ENCODE measurements at places on chromosomes 12 and 14. TPM values are rescaled to one million over a fixed set of nuclear protein-coding genes. Genes with fewer than 3 reads are reported as not detected.
A peak's percentile ranks its signal among the peaks of the same experiment; 100 is the strongest.

DNA sequence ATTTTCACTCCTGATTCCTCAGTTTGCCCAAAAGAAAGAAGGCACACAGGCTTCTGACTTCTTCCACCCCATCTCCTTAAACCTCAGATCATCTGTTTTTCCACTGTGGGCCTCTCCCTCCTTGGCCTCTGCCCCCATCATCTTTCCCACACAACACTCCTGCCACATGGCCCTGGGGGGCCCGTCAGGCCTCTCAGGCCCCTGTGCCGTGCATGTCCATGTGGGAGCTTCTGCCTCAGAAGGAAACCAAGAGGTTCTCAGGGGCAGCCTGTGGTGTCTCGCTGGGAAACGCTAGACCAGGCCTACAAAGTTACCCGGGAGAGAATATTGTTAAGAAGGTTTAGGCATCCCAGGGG, 8.0 kb downstream of the KLHL33 start:
- no peak for DNase-seq

- peak; percentile 45 for DNase-seq
Observed at GRCh38 chr14:64654246-64654900, 49.9 kb upstream of the PLEKHG3 start.

GRCh38 chr12:92735131-92735721, 32.4 kb downstream of the PLEKHG7 start:
- DNase-seq, result no peak

- no peak for DNase-seq
Observed at GRCh38 chr12:116677202-116677661, 60.6 kb downstream of the SPRING1 start.

- no peak for DNase-seq
Observed at GRCh38 chr12:110850762-110851161, 4.0 kb downstream of the CCDC63 start.

DNA sequence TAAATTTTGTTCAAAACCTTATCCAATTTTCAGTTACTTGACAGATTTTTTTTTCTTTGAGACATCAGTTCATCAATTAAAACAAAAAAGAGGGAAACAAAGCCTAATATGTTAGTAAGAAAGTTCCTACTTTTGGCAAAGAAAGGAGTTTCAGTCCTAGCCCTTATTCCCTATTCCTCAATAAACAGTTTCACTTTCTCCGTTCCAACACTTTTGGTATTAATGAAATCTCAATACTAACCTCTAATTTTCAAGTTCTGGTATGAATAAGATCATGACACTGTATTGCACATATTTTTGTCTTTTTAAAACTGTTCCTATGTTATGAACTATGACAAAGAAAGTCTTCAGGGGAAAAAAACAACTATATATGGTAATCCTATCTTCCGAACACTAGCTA, 48.4 kb downstream of the RPS6KA5 start:
- no peak for DNase-seq

DNA sequence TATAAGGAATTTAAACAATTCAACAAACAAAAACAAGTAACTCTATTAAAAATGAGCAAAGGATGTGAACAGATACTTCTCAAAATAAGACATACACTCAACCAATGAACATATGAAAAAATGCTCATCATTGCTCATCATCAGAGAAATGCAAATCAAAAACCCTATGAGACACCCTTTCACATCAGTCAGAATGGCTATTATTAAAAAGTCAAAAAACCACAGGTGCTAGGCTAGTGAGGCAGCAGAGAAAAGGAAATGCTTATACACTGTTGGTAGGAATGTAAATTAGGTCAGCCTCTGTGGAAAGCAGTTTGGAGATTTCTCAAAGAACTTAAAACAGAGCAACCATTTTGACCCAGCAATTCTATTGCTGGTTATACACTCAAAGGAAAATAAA, 52.0 kb downstream of the NAV3 start:
- DNase-seq, result no peak

- DNase-seq, result no peak
Observed at GRCh38 chr14:54435500-54435981, 5.6 kb downstream of the CNIH1 start.

DNA sequence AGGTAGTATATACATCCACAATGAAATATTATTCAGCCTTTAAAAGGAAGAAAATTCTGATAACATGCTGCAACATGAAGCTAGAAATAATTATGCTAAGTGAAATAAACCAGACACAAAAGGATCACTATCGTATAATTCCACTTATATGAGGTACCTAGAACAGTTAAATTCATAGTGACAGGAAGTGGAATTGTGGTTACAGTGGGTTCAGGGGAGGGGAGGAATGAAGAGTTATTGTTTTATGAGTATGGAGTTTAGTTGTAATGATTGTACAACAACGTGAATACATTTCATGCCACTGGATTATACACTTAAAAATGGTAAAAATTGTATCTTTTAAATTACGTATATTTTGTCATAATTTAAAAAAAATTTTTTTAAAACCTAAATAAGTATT, 21.0 kb downstream of the EEA1 start:
- DNase-seq, result no peak

- DNase-seq, result no peak
Observed at GRCh38 chr14:69299286-69300035, 39.5 kb downstream of the GALNT16 start.

GRCh38 chr14:103008768-103009357, 48.5 kb downstream of the CDC42BPB start:
- no peak for DNase-seq

DNA sequence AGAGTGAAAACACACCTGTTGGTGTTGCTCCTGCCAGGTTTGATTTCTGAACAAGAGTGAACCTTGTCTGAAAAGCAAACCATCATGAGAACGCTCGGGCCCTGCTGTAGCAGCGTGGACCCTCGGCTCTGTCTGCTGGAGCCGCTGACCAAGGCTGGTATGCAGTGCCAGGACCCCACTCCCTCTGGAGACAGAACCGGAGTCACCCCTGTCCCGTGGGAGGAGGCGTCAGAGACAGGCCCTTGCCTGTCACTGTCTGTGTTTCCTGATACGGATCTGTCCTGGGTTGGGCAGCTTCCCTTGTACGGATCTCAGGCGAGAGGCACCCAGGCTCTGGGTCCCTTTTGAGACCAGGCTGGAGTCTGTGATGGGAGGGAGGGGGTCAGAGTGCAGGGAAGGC, 111.6 kb downstream of the ADGRD1 start:
- DNase-seq, result no peak

The RBP5 gene
- total RNA-seq, result not detected

The C14orf180 gene
- not detected for total RNA-seq

The ANG gene
- 16.8 TPM for total RNA-seq

The SPIC gene
- 0.20 TPM for total RNA-seq

Measured in upper lobe of left lung (tissue), 6 donors.